ENCODE measurements at places on chromosomes 5 and 9.

DNA sequence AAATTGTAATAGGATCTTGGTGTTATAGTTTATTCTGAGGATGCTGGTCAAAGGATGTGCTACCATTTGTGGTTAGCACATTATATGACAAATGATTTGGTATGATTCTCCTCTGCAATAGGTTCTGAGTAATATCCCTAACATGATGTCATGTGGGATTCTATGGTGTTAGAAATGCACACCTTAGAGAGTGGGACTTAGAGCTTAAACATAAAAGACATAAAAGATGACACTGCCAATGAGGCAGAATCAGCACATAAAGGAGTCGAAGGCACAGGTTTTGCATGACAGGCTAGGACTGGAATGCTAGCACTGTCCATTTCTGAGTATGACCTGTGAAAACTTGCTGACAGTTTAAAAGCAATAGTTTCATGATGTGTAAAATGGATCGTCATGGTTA, 100.4 kb downstream of the OSTF1 start:
- no peak for DNase-seq

DNA sequence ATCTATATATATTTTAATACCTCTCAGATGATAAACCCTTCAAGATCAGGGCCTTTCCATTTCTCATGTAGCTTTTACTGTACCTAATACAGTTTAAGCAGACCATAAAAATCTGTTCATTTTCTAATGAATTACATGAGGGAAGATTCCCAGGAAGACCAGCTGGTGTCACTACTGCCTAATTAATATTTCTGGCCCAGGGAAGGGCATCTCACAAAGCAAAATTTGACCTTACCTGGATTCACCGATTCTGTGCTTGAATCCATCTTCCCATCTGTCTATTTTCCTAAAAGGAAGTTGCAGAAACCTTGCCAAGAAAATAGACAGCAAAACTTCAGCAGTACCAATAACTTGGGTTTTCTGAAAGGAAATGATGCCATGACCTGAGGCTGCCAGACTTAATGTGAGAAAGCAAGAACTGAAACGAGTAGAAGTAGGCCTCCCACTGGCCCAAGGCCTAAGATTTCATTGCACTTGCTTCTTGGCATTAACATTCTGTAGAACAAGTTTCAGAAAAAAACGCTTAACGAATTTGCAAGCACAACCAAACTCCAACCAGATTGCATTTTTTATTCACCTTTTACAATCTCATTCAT, 83.0 kb upstream of the GLIS3 start:
- peak; percentile 19 for DNase-seq

DNA sequence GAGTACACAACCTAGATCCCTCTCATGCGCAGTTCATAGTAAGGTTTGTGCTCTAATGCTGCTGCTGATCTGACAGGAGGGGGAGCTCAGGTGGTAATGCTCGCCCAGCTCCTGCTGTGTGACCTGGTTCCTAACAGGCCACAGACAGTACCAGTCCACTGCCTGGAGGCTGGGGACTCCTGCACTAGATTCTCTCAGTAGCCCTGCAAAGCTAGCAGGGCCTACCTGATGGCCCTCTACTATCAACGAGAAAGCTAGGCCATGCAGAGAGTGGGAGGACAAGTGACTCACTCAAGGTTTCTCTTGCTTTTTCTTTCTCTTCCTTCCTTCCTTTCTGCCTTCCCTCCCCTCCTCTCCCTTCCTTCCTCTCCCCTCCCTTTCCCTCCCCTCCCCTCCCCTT, 55.1 kb upstream of the TEX48 start:
- DNase-seq = no peak

DNA sequence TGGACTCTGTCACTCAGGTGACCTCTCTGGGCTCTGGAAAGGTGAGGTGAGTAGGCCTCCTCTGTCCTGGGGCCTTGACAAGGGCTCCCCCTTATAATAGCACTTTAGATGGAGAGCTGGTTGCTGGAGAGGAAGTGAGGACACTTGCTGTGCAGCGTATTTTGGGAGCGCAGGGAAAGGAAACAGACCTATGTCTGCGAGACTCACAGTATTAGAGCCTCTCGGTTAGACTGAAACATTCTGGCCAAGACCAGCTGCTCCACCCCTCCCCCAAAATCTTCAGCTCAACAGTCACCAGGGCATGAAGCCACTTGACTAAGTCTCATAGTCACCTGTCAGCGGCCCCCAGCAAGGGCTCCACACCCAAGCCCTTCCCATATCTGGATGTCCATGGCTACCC, 213.6 kb downstream of the AGTPBP1 start:
- DNase-seq = no peak

- no peak for DNase-seq
Observed at GRCh38 chr5:31334061-31334860, 140.8 kb downstream of the CDH6 start.

DNA sequence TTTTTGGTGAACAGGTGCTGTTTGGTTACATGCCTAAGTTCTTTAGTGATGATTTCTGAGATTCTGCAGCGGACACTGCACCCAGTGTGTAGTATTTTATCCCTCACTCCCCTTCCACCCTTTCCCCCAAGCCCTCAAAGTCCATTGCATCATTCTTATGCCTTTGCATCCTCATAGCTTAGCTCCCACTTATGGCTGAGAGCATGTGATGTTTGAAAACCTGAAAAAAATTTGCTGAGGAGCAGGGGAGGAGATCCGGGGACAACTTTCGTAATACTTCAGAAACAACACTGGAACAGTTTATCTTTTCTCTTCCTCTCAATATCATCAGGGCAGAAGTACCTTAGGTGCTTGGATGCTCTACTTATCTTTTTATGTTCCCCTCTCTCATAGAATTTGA, 226.4 kb downstream of the ADAMTS6 start:
- no peak for DNase-seq

DNA sequence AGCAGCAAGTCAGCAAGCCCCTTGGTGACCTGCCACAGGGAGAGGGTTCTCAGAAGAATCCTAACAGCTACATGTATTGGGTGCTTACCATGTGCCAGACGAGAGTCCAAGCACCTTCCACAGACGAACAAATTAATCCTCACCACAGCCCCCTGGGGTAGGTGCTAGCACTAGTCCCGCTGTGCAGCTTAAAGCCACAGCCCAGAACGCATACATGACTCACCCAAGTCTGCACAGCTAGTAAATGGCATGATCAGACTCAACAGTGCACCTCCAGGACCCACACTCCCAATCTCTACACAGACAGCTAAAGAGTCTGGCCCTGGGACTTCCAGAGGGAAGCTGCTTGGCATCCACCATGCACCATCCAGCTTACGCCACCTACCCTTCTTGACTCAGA, 111.5 kb downstream of the PAX5 start:
- no peak for DNase-seq

- no peak for DNase-seq
Observed at GRCh38 chr9:24616863-24617262, 71.2 kb upstream of the IZUMO3 start.

DNA sequence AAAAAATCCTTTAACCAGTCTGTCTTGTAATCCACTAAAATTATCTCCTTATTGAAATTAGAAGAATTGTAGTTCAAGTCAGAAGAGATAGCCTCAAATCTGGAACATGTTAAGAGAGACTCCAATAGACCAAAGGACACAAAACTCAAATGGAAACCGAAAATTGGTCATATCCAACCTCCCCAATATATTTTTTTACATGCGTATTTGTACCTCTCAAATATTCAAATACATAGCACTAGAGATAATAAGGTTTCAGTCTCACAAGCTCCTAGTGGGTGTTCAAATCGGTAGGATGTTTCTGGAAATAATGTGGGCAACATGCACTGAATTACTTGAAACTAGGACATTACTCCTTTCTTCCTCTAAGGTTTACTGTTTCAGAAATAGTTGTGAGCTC, 33.5 kb downstream of the EPB41L4A start:
- no peak for DNase-seq

- no peak for DNase-seq
Observed at GRCh38 chr5:84191281-84191680, 193.4 kb downstream of the EDIL3 start.

GRCh38 chr5:172373680-172374079, 80.6 kb downstream of the SH3PXD2B start:
- no peak for DNase-seq

- no peak for DNase-seq
Observed at GRCh38 chr5:112163435-112163834, 255.6 kb downstream of the EPB41L4A start.

- DNase-seq = no peak
Observed at GRCh38 chr5:62681117-62681850, 102.7 kb downstream of the LRRC70 start.

GRCh38 chr5:134263801-134264200, 37.9 kb upstream of the PPP2CA start:
- DNase-seq = no peak

- no peak for DNase-seq
Observed at GRCh38 chr5:143017992-143018391, 247.8 kb downstream of the ARHGAP26 start.

DNA sequence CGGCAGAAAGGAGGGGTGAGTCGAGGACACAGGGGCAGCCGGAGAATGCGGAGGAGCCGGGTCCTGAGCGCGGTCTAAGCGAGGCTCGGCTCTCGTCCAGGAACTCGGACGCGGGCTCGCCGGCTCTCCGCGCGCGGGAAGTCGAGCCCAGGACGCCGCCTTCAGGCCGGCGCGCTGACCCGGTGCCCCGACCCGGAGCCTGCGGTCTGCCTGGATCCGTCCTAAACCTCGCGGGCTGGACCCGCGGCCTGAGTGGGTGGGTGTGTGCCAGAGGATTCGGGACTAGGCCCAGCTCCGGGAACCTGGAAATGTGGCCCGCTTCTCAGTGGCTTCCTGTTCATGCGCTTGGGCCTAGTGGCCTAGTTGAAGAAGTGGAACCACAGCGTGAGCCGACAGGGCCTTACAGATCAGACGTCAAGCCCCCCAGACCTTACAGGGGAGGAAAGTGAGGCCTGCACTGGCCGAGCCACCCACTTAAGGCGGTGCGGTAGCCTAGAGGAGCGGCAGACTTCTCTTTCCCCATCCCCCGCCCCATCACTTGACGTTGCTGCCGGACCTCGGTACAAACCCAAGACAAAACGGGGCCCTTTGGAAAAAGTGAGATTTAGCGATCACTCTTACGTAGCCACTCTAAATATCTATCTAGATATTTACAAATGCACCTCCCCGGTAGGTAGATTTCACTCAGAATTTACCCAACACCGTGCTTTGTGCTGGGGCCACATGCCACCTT, 1.2 kb downstream of the CDKN2B-AS1 start:
- DNase-seq = no peak

DNA sequence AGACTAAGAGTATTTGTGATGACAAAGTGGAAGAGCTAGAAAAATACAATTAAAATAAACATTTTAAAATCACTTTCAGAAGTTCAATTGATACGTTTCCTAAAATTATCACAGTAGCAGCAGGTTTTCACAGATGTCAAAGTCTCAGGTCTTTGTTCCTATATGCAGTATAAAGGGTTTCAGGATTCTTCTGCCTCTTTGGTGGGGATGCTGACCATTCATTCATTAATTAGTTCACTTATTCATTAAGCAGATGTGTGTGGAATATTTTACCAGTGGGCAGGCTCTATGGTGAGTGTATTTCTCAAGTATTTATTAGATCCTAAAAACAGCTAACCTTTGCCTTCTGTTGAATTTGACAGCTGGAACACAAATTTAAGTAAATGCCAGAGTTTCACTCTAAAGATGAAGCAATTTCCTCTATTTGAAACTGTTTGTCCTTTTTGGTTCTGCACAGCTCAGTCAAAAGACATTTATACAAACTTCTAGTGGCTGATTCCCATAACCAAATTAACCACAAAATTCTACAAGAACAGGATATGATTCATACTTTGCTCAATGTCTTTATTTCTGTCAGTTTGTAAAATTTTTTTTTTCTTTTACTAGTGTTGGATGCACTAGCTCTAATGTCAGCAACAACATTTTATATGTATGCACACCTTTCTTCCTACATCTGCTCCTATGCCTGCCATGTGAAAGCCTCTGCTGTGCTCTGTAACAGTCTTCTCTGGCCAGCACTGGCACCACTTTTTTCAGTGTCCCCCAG, 75.9 kb upstream of the PRR16 start:
- DNase-seq = no peak

- DNase-seq = no peak
Observed at GRCh38 chr5:149636861-149637246, 55.6 kb downstream of the ARHGEF37 start.

- DNase-seq = no peak
Observed at GRCh38 chr9:19479874-19480273, 71.1 kb downstream of the ACER2 start.

GRCh38 chr9:111502506-111502905, 18.3 kb upstream of the ECPAS start:
- DNase-seq = no peak

- no peak for DNase-seq
Observed at GRCh38 chr9:3027210-3027609, 183.3 kb upstream of the PUM3 start.

GRCh38 chr9:36041506-36041905, 4.8 kb downstream of the RECK start:
- no peak for DNase-seq

GRCh38 chr5:163104464-163104863, 332.9 kb upstream of the CCNG1 start:
- DNase-seq = no peak

DNA sequence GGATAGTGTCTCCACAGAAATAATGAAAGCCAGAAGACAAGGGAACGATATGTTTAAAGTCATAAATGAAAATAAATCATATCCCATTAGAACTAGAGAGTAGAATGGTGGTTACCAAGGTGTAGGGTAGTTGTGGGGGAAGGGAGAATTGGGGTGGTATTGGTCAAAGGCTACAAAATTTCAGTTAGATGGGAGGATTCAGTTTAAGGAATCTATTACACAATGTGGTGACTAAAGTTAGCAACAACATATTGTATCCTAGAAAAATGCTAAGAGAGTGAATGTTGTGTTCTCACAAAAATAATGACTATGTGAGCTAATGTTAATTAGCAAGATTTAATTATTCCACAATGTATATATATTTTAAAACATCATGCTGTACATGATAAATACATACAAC, 27.8 kb upstream of the LARP1 start:
- DNase-seq = no peak

DNA sequence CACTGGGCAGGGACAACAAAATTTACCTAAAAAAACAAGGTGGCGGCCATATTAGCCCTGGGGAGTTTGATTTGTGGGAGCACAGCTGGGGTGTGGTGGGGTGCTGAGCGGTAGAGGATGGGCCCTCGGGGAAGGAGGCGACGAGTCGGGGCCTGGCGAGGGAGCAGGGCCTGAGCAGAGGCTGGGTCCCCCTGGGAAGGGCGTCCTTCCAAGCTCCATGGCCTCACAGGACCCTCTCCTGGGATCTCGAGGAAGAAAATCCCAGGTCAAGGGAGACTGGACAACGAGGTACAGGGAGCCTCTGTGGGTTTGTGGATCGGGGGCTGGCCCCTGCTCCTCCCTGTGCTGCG, 165.5 kb downstream of the CACNA1B start:
- no peak for DNase-seq

- DNase-seq = no peak
Observed at GRCh38 chr5:1796371-1797102, 3.1 kb downstream of the MRPL36 start.

All from GM19239 (cell line).